Activated CD4-positive, alpha-beta T cell treated with anti-CD3 and anti-CD28 coated beads, Interleukin-2, Interleukin-6, amounts not matched to agents 100 ng/mL and 50 ng/mL, durations not matched to agents 16 hours and 8 hours (primary cell): ENCODE measurements at places on chromosomes 4 and X.
A peak's percentile ranks its signal among the peaks of the same experiment; 100 is the strongest.

DNA sequence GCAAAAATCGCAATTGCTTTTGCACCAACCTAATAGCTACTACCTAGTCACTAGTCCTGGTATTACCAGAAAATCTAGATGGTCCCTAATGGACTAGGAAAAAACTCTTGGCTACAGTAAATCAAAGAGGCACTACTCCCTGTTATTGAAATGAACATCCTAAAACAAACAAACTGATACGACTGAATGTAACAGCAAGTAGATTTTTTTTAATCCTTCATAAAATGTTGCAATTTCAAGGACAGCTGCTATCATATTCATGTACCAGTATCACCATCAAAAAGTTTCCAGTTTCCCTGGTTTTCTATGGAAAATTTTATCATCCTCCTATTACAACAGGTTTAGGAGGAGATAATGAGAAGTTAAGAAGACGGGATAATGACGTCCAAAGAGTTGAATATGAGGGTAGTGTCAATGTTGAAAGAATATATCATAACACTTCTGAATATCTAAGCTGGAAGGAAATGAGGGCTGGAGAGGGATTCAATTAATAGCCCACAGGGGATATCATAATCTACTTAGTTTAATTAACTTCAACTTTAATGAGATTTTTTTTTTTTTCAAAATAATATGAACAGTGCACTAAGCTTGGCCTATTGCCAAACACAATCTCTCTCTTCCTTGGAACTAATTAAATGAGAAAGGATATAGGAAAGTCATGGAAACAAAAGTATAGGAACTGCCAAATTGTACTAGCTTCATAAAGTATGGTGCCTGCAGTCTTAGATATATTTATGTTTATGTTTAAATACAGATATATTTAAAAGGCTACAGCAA, 94.8 kb upstream of the SMIM10 start:
- DNase-seq = no peak

DNA sequence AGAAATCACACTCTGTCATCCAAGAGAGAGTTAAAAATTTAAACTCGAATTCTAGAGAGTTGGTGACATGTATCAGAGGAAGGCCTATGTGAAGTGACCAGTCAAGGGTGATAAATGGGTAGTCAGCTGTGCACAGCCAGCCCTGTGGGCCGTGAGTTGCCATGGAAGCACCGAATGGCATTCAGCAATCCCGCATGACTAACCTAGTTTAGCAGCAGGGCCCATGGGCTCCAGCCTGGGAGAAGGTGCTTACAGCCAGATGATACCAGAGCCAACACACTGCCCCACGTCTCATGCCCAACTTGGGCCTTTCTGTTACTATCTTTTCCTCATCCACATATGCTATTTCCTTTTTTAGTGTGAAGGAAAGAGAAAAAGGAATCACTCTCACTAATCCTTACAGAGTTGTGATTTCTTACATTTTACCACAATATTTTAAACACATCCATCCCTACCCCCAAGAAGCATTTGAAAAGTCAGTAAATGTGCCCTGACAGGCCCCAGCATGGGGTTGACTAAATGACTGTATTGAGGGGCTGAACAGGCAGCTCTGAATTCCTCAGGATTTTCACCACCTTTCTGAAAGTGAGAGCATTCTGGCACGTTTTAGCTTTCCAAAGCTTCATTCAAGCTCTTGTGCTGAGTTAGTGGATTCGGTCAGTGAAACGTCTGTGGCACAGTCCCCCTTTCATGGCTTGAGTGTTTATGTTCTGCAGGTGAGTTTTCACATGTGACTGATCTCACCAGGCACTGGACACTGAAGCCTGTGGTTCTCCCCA, 104.2 kb downstream of the AFF1 start:
- DNase-seq = no peak

DNA sequence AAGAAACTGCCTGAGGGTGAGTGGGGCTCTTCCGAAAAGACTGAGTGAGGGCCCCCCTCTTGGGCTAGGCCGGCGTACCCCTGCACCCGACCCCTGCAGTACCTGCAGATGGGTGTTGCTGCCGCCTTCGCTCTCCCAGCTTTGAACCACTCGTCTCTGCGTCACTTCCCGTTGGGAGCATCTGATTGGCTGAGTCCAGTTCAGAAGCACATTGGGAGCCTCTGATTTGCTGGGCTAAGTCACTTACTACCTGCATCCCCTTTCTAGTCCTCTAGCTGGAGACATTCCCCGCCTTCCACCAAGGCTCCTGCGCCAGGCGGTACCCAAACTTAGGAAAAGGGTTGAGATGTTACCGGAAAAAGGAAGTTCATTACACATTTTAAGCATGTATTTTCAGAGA, 20.4 kb upstream of the WWC2 start:
- DNase-seq = no peak

GRCh38 chrX:120036704-120037103, 40.8 kb downstream of the RHOXF2B start:
- DNase-seq = no peak

GRCh38 chr4:159191989-159192388, 89.1 kb downstream of the RAPGEF2 start:
- no peak for DNase-seq

DNA sequence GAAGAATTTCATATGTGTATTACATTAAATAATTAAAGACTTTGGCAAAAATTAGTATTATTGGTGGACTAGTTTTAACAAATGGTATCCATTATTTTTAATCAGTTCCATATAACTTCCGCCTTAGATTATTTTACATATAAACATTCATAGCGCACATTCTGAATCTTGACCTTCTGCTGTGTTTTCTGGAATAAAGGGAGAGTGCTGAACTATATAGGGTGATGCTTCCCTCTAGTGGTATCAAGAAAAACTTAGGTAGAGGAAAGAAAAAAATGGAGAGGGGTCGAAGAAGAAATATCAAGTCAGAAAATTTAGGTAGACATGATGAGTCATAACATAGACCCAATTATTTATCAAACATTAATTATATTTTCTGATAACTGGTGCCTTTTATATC, 155.6 kb upstream of the PACRGL start:
- peak; percentile 1 for DNase-seq

GRCh38 chr4:83658806-83659205, 122.9 kb downstream of the GPAT3 start:
- no peak for DNase-seq

DNA sequence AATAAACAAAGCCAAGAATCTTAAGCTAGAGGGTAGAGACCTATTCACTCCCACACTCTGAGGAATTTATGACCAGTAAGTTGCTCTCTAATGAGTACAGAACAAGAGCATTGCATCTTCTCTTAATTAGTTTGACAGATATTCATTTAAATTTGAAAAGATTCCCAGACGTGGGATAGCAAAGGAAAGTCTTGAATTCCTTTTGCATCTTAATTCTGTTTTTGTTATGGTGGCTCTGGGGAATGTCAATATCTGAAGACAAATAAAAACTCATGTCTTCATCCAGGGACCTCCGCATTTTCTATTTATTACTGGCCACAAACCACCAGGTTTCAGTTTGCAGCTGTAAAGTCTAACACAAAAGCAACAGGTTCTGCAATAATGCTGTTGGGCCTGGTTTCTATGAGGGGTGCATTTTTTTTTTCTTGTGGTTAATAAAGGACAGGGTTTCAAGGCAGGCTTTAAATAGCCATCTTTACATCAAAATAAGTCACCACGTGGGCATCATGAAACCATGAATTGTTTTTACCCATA, 172.3 kb downstream of the SHROOM3 start:
- DNase-seq = no peak

DNA sequence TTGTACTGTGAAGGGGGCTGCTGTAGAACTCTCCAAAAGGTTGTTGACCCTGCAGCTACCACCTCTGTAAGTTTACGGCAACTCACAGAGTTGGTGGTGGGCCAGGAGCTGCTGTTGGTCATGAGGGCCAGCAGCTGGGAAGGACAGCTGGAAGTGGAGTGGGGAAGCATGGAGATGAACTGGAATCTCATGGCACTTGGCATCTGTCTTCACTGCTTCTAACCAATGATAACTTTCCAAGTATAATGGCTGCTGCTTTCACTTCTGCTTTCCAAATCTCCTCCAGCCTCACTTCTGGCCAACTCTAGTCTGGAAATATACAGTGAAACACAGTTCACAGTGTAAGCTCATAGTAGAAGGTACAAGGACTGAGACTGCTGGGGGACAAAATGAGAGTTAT, 126.5 kb upstream of the INTU start:
- no peak for DNase-seq

GRCh38 chr4:57351731-57352130, 241.5 kb upstream of the IGFBP7 start:
- no peak for DNase-seq

GRCh38 chr4:151953312-151953711, 192.5 kb upstream of the GATB start:
- DNase-seq = no peak

DNA sequence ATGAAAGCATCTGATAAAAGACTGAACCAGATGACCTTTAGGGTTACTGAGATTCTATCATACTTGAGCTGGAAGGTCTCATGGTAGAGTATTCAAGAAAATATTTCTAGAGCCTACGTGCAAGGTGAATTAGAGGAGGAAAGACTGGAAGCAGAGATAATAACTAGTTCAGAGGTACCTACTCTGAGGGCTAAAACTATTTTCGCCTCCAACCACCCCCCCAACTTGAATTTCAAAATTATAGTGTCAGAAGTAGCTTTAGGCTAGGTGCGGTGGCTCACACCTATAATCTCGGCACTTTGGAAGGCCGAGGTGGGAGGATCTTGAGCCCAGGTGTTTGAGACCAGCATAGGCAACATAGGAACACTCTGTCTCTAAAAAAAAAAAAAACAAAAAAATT, 30.9 kb downstream of the NLGN3 start:
- no peak for DNase-seq

DNA sequence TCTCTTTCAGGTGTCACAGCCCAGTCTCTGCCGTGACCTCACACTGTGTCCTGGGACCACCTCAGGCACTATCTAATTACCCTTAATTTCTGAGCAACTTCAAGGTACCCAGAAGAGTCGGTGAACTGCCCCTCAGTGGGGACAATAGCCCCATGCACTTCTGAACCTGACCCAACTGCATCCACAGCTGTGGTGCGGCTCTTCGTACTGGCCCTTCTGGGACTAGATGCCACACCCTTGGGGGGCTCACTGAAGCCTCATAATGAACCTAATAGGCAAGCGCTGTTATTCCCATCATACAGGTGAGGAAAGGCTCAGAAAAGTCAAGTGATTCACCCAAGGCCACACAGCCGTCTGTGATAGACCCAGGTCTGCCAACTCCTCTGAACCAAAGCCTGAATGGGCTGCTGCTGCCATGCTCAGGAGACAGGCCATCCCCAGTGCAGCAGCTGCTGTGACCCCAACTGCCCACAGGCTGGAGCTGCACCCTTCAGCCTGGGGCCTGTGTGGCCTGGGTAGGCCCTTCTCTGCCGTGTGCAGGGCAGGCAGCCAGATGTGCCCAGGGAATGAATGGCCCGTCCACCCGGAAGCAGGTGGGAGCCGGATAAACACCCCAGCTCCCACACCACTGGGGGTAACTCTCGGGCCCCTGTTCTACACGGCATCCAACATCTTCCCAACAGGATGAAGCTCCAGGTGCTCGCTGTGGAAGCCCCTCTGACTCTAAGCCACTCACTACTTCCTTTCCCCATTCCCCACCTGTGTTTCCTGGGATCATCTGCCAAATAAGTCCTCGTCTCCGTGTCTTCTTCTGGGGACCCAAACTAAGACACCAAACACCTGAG, 35.9 kb downstream of the HMX1 start:
- DNase-seq = no peak

- DNase-seq = no peak
Measured at GRCh38 chrX:140502491-140503237, 2.2 kb downstream of the SOX3 start.

GRCh38 chr4:7904952-7905915, 34.4 kb downstream of the AFAP1 start:
- no peak for DNase-seq

DNA sequence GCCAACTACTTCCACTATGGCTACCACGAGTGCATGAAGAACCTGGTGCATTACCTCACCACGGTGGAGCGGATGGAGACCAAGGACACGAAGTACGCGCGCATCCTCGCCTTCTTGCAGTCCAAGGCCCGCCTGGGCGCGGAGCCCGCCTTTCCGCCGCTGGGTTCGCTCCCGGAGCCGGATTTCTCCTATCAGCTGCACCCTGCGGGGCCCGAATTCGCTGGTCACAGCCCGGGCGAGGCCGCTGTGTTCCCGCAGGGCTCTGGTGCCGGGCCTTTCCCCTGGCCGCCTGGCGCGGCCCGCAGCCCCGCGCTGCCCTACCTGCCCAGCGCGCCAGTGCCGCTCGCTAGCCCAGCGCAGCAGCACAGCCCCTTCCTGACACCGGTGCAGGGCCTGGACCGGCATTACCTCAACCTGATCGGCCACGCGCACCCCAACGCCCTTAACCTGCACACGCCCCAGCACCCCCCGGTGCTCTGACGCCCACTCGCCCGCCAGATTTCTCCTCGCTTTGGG, 2.1 kb downstream of the HELT start:
- no peak for DNase-seq

DNA sequence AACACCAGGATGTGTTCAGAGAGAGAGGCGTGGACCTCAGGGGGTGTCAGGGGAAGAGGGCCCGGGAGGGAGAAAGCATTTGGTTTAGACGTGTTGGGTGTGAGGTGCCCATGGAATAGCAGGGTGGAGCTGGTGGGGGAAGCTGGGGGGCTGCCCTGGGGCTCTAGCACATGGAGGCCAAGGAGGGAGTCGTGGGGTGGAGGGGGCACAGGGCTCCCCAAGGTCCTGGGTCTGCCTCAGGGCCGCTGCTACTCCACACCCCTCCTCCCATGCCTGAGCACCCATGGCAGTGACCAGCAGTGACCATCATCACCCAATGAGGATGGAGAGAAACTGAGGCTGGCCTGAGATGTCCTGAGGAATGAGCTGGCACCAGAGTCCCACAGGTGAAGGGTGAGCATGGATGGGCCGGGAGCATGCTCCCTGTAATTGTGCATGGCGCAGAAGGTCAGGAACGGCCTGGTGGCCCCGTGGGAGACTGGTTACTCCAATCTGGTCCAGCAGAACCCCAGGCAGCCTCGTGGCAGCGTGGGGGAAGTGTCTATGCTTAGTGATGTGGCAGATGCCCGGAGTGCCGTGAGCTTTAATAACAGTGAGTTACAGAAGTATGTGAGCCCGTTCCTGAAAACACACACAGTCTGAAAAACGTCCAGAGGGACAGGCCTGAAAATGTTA, 69.4 kb upstream of the GPR78 start:
- DNase-seq = no peak

DNA sequence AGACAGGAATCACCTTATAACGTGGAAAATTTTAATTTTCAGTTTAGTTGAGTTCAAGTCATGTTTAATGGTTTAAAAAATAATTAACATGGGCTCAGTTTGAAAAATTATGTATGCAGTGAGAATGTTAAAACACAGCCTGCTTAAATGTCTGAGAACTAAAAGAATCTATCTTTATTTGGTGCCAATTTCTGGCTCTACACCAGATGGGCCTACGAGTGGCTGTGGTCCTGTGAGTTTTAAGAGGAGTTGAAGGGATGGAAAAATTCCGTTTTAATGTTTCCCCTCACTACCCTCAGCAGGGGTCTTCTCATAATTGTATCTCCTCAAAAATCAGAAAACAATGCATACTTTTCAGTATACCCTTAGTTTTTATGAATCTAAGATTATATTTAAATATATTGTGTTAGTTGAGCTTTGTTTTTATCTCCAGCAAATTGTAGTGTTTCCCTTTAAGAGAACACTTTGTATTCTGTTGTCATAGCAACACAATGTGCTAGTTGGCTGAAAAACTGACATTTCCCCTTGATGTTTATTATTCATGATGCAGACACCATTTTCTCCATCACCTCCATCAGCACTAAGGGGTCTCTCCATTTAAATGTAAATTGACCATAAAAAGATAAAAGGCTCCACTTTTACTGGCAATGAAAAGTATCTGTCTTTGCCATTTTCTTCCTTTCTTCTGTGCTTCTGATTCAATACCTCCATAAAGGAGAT, 393.5 kb upstream of the GRIA3 start:
- no peak for DNase-seq

- DNase-seq = no peak
Measured at GRCh38 chr4:85870298-85871083, 395.5 kb downstream of the ARHGAP24 start.
